Activated CD8-positive, alpha-beta memory T cell treated with anti-CD3 and anti-CD28 coated beads for 36 hours (primary cell): ENCODE measurements at places on chromosomes 12 and 14. TPM values are rescaled to one million over a fixed set of nuclear protein-coding genes. Genes with fewer than 3 reads are reported as not detected.

The SYNDIG1L gene
- not detected for total RNA-seq

The COCH gene
- total RNA-seq = 3.1 TPM

The CMKLR1 gene
- not detected for total RNA-seq

The AKAP5 gene
- total RNA-seq = 4.5 TPM

The SLC17A8 gene
- not detected for total RNA-seq

The DAZAP2 gene
- total RNA-seq = 84.6 TPM
